ENCODE measurements at places on chromosomes 3 and 15.

DNA sequence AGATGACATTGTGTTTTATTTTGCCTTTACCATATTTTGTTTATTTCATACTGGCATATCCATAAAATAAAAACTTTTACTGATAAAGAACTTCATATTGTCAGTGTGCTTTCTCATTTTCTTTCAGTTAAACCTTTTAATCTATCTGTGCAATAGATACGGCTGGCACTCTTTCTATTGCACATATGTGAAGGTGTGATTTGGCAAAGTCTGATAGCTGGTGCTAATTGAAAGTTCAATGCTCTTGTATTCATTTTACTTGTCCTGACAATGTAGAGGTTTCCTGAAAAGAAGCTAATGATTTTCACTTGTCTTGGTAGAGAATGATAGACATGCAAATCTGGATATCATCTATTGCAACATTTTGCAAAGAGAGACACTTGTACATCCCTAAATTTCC lies 467.0 kb downstream of the NSUN3 start:
- no peak for DNase-seq

- DNase-seq = no peak
These were observed 77.3 kb upstream of the MAGI1 start for GRCh38 chr3:66115858-66116654.

DNA sequence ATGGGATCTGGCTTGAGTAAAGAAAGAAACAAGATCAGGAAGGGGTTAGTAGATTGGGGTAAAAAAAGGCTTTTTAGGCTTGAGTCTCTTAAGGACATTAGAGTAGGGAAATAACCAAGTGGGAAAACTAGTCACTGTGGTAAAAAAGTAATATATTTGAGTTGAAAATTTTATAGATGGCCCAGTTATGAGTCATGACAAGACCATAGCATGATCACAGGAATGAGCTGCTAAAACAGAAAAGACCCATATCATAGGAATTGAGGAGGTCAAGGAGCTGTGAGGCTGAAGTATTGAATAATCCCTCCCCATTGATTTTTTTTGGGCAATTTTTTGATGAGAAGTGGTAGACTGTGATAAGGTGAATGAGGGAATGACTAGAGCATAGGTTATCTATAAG lies 69.2 kb upstream of the TBC1D5 start:
- DNase-seq = no peak

DNA sequence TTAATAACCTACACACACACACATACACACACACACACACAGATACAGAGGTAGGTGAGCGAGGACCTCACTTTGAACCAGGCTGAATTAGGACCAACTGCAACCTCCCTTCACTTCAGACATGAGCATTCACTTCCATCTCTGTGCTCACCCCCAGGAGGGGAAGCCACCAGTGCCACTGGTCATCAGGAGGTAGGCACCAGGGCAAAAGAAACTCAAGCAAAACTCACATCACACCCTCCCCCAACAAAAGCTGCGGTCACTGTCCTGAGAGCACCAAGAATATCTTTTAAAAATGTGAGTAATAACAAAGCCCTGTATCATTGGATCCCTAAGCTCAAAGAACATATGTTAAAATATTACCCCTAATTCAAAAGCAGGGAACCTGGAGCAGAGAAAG lies 8.1 kb downstream of the FOXP1 start:
- no peak for DNase-seq

- DNase-seq = no peak
These were observed 9.0 kb downstream of the GMNC start for GRCh38 chr3:190853464-190853863.

- DNase-seq = no peak
These were observed 542.7 kb upstream of the ADAMTS9 start for GRCh38 chr3:65230261-65231139.
